ENCODE measurements at places on chromosomes 1 and 21. TPM values are rescaled to one million over a fixed set of nuclear protein-coding genes. Genes with fewer than 3 reads are reported as not detected.

DNA sequence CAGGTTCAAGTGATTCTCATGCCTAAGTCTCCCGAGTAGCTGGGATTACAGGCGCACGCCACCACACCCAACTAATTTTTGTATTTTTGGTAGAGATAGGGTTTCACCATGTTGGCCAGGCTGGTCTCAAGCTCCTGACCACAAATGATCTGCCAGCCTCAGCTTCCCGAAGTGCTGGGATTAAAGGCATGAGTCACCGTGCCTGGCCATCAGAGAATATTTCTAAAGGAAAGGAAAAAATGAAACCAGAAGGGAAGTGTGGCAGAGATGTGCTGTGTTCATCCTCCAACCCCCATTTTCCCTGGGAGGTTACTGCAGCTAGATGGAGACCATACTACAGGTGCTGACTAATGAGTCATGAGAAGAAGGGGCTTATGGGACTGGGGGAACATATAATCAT is 964.1 kb downstream of the TTLL7 start:
- no peak for DNase-seq

- DNase-seq, result no peak
These were observed 53.4 kb downstream of the MACO1 start for GRCh38 chr1:25484096-25484495.

DNA sequence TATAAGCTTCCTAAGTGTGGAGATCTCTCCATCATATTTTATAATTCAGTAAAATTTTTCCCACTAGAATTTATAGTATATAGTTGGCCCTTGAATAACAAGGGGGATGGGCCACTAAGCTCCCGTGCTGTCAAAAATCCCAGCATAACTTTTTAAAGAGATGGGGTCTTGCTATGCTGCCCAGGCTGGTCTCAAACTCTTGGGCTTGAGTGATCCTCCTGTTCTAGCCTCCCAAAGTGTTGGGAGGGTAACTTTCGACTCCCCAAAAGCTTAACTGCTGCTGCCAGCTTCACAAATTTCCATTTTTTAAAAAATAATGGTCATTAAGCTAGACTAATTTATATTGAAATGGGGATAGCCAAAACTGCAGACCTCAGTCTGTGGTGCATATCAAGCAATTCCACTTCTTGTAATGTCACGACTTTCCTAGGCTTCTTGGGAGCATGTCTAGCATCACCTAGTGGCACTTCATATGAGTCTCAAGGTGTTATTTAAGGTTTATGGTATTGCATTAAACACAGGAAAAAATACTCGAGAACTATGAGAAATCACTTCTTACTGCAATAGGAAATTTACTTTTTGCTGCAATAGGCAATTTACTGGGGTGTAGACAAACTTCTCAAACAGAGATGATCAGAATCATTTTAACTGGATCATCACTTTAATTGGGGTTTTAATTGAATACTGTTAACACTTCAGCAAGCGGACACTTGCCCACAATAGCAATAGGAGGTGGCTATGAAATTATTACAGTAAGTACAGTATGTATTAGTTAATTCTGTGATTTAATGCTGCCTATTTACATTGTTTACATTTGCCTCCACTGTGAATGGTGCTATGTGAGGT is 19.3 kb upstream of the ACTA1 start:
- no peak for DNase-seq

DNA sequence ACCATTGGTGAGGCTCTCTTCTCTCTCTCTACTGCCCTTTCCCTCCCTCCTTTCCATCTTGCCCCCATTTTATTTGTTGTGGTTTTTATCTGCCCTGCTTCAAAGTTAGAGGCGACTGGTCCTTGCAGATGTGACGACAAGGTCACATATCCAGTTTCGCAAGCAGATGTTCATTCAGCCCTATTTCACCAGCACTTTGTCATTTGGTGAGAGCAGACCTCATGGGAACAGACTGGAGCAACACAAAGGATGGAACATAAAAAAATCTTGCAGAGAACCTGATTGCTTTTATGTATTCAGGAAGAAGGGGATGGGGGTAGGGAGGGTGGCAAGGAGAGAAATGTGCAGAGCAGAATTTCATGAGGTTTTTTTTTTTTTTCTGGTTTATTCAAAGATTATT is 84.3 kb downstream of the ELAVL4 start:
- no peak for DNase-seq

GRCh38 chr1:245046769-245047168 is 108.0 kb upstream of the KIF26B start:
- DNase-seq, result no peak

Gene TLR5
- total RNA-seq, result not detected

- DNase-seq, result no peak
These were observed 8.1 kb upstream of the PRELP start for GRCh38 chr1:203467550-203467921.

Gene WDR47
- total RNA-seq, result 25.7 TPM

GRCh38 chr1:214615871-214616270 is 12.9 kb downstream of the CENPF start:
- no peak for DNase-seq

- no peak for DNase-seq
These were observed 20.5 kb upstream of the ZBTB18 start for GRCh38 chr1:244030481-244031040.

Gene KIF26B
- total RNA-seq, result 8.6 TPM

Gene LCE1D
- not detected for total RNA-seq

GRCh38 chr1:201450721-201451291 is 18.2 kb downstream of the PHLDA3 start:
- DNase-seq, result no peak

DNA sequence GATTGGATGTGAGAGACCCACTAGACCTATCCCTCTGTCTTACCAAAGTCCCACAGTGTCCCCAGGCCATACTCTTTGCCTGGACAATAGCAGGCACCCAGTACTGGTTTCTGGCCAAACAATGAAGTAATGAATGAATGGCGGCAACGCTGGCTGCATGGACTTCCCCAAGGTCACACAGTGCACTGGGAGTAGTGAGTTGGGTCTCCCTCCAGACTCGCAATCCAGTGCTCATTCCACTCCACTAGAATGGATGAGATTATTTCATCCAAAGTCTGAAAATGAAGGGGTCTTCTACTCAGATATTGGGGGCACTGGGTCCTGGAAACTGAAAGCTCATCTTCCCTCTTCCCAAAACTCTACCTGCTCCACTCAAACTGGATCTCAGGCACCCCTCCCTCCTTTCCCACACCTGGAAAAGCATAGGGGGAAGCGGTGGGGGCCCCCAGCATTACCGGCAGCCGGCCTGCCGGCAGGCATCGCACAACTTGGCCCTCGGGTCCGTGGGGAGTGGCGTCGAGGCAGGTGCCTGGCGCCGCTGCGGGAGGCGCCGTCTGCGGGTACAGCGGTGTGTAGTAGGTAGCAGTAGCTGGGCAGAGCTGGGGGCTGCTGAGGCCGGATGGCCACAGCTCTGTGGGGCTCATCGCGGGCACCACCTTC is 816 bp downstream of the E2F2 start:
- DNase-seq, result no peak

DNA sequence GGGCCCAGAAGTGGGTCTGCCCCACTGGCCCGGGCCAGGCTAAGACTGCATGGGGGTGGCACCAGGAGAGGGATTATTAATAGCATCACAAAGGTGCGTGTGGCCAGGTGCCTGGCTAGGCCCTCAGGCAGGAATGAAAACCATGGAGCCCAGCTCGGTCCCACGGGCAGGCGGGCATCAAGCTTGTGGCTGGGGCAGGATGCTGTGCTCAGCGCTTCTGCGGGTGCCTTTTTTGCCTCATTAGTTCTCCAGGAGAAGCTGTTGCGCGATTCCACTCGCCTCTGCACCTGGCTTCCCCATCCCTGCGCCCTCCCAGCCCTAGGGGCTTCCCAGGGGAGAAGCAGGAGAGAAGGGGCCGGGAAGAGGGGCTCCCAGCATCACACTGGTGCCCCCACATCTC is 39.3 kb downstream of the CITED4 start:
- DNase-seq, result no peak

DNA sequence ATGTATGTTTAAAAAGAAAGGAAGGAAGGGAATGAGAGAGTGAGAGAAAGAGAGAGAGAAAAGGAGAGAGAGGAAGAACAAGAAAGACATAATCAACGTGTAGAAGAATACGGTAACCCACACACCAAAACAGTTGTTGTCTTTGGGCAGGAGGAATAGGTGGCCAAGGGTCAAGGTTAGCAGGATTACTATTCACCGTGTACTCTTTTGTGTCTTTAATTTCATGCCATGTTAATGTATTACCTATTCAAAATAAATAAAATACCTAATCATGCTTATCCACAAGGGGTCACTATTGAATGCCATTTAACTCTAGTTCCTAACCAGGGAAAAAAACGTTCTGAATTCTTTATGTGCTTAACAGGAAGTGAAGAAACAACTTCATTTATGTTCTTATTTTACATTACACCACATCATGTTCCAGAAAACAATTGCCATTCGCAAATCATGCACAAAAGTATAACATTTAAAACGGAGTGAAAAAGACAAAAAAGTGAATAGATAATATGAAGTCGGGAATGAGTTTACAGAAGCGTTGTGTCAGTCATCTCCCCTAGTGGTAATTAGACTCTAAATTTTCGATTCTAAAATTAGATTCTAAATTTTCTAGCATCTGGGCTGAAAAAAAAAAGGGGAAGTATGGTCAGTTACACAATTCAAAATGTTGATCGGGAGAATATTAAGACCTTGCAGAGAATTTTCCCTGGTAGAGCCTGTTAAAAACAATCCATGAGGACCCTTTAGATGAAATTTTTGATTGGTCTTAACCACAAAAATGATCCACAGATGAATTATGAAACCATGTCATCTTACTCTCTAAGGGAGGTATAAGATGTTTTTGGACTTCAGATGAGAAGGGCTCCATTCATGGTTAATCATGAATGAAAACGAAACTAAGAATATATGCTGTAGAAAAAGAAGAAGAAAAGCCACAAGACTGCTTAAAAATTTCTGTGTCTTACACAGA is 700 bp upstream of the KMO start:
- DNase-seq, result no peak

Gene NTMT2
- total RNA-seq, result not detected

Gene AKR7A3
- total RNA-seq, result 1.5 TPM

DNA sequence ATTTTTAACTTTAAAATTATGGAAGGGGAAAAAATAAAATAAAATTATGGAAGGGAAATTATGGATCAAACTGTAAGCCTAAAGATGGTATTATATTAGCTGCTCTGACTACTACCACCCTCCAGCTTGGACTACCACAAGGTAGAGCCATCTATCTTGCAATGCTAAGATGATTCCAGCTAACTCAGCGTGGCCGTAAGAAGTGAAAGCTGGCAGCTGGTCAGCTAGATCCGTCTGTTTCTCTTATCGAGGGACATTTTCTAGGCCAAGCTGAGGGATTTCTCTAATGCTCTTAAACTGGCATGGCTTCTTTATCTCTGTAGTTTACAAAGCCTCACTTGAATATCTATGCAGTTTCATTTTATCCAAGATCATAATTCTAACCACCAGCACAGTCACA is 31.5 kb downstream of the LYST start:
- DNase-seq, result no peak

DNA sequence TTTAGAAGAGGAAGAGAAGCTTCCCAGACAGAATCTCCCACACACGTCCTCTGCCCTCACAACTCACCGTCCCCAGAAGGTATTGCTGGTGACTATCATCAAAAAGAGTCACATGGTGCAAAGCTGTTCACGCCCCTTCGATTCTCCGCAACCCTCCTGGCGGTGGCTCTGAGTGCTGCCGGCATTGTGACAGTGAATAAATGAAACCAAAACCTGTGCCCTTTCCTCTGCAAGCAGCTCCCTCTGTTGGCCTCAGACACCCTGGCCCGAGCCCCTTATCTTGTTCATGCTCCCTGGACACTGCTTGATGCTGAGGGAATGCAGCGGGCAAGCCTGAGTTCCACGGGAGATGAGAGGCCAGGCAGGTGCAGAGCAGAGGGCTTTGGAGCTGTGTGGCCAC is 510.3 kb downstream of the NPHP4 start:
- DNase-seq, result no peak

DNA sequence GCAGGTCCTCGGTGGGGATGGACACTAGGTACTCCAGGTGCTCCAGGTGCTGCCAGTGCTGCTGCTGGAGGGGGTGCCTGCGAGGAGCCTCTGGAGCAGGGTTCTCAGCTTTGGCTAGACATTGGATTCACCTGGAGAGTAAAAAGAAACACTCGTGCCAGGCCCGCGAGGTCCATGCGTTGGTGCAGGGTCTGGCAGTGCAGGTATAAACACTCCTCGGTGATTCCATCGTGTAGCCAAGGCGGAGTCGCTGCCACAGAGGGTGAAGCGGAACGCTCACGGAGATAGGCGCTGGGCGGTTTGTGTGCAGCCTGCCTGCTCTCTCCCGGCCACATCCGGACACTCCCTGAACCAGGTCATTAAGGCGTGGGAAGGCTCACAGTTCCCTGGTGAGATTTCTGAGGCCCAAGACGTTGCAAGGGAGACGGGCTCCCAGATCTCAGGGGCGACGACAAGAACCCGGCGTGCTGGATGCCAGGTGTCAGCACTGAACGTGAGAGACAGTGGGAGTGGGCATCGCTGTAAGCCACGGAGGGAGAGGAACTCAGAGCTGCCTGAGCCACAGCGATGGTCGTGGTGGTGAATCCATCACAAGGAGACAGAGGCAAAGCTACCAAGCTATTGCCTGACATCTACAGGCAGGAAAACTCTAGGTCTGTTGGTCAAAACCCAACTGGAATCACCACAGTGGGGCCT is 17.2 kb upstream of the SUMO3 start:
- DNase-seq, result no peak

Data from osteocyte (in vitro differentiated cells).